ENCODE measurements at places on chromosomes 5 and 9.

DNA sequence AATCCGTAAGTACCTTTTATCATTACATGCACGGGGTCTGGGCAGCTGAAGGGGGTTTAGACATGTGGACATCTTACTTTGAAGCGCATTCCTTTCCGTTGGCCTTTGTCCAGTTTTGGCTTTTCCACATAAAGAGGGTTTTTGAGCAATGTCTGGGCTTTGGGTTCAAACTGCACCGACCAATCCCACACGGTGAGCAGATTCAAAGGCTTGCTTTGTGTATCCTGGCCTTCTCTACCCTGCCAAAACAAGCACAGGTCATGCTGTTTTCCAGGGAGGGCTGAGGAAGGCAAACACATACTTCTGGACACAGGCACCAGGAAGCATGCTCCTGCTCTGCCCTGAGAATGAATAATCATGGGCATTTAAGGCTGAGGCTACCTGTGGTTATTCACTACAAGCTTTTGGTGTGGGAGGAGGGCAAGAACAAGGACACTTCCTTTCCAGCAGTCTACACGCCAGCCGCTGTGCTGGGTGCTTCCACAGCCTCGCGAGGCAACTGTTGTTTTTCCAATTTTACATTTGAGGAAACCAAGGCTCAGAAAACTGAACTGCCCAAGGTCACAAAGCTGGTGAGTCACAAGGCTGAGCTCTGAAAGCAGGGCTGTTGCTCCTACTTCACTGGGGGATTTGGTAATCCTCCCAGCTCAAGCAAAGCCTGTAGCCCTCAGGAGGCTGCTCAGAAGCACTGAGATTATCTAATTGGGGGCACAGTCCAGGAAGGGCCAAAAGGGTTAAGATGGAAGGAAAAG lies 59.8 kb upstream of the GOLPH3 start:
- DNase-seq = no peak

GRCh38 chr5:133309984-133310621 lies 258.3 kb downstream of the HSPA4 start:
- DNase-seq = no peak

DNA sequence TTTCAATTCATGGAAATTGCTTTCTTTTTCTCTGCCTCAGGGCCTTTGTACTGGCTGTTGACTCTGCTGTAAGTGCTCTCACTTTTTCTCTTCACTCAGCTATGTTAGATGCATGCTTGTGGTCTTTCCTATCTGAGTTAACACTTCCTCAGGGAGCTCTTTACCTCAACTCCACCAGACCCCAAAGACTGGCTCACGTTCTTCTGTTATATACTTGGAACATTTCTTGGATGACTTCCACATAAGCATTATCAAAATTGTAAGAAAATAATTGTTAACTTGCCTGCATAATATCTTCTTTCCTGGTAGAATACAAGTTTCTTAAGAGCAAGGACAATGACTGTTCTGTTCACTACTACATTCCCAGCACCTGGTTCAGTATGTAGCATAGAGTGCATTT lies 455.9 kb downstream of the EBF1 start:
- no peak for DNase-seq

DNA sequence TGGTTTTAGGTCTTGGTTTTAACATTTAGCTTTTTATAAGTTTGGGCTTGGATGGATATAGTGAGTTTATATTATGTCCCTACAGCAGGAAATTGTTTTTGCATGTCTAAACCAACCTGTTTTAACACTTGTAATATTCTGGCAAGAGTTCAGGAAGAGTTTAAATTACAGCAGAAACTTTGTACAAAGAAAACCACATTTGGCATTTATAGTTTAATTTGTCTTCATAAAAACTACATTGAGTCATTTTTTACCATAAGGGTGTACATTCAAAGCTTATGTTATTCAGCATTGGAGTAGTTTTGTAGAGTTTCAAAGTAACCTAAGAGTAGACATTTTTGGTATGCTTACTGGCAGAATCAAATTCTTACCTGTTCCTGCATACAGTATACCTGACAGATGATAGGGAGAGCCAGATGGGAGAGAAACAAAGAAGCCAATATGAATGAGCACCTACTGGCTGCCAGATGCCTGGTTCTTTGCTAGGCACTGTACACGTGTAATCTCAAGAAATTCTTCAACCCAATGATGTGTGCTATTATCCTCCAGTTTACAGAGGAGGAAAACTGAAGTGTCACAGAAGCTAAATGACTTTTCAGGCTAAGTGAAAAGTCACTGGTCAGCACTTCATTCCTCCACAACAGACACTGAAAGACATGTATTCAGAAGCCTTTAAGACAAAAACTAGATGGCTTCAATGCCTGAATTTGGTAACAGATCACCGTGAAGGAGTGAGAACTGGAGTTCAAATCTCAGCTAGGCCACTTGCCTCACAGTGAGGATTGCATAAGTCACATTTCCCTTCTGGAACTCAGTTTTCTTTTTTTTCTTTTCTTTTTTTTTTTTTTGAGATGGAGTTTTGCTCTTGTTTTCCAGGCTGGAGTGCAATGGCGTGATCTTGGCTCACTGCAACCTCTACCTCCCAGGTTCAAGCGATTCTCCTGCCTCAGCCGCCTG lies 25.9 kb upstream of the ECM2 start:
- no peak for DNase-seq

DNA sequence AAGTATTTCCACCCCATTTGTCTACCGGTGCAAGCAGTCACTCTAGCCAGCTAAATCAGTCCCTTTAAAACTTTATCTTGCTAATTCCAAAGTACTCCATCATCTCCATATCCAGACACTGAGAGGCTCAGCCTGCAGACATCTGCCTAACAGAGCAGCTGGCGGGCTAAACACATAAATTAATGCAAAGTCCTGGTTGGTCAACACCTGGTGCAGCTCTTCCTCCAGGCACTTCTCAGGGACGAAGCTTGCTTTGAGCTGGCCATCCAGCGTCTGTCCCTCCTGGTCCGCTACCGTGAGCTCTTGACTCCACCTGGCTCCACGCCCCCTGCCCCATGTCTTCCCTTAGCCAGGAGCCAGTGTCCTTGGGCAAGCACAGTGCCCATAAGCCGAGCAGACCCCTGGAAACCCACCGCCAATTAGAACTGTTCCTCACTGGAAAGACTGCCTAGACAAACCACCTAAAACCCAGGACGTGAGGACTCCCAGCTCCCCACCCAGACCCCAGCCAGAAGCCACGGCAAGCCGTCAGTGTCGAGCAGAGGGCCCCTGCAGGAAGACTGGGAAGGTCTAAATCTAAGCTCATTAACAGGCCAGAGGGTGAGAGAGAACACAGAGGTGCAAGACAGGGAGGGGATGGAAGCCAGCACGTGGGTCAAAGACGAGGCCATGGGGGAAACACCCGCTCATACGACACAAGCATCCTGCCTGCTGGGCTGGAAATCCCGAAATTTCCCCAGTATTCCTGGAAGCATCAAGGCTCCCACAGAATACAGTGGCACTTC lies 120.0 kb downstream of the COL23A1 start:
- no peak for DNase-seq

DNA sequence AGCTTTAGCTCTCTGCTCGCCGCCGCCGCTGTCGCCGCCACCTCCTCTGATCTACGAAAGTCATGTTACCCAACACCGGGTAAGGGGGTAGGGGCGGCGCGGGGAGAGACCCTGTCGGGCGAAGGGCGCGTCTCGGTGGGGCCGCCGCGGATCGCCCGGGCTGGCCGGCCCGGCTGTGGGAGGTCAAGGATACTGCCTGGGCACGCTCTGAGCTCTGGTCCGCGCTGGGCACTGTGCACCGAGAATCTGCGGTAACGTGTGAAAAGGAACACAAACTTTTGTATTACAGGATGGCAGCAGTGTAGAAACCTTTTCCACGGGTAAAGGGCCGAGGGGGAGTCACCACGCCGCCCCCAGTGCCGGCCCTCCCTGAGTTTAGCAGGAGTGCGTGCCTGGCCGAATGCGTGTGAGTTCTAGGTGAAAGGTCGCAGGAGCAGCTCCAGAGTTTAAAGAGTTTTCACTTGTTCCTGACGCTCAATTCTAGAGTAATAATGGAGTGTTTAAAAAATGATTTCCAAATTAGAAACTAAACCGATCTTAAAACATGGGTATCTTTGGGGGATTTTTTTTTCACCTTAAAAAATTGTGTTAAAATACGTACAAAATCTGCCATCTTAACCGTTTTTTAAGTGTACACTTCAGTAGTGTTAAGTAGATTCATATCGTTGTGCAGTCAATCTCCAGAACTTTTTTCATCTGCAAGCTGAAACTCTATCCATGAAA lies at the start of gene HSDL2:
Gene HSDL2 (plus strand): TSS at position 7 of the 723 bp plus-strand sequence. CDS start 56 bp downstream, at position 63.
- DNase-seq = no peak
